ENCODE measurements at places on chromosomes 13 and 19. TPM values are rescaled to one million over a fixed set of nuclear protein-coding genes. Genes with fewer than 3 reads are reported as not detected.

DNA sequence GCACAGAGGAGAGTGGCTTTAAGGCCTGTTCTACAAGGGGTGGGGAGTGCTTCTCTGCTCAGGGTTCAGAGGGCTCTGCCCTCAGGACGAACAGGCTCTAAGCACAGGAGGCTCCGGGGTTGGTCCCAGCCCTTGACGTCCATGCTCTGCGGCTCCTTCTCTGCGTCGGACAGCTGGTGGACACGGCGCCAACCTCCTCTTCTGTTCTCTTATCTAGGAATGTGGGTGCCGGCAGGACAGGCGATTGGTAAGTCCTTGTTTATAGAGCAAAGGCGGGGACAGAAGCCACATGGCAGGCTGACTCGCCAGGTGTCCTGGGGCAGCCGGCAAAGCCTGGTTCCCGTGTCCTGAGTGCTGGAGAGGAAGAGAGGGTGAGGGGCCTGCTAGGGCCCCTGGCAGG lies 8.4 kb upstream of the RPS15 start:
- H3K4me1 ChIP-seq: no peaks in the 10 kb centered on the region
- no peak overlapping the region for H3K27ac ChIP-seq
- peaks cover 96% of the 10 kb centered on the region for H3K36me3 ChIP-seq
- H3K27me3 ChIP-seq: no peaks in the 10 kb centered on the region
- H3K4me3 ChIP-seq: no peak overlapping the region
- no peak for DNase-seq

DNA sequence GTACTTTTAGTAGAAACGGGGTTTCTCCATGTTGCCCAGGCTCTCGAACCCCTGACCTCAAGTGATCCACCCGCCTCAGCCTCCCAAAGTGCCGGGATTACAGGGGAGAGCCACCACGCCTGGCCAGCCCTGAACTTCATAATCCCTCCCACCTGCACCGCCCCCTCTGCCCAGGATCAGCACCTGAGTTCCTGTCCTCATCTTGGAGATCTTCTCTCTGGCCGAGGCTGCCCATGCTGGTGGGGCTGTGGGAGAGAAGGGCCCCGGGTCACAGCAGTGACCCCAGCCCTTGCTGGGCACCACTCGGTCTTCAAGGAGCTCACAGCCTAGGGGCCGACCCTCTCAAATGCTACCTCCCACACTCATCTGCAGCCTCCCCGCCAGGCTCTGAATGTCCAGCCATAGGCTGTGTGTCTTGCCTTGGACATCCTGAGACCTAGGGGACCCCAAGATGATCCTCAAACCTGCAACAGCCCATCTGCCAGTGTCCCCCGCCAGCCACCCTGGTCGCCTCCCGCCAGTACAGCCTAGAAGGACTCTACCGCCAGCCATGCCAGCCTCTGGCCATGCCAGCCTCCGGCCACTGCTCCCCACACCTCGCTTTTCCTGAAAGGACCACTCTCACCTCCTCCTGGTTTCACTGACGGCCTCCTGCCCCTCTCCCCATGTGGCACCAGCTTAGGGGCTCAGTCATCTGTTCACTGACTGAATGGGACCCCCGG lies 1.5 kb downstream of the ATP8B3 start:
- peaks cover 12% of the 10 kb centered on the region for H3K36me3 ChIP-seq
- no peak for DNase-seq
- no peaks in the 10 kb centered on the region for H3K27me3 ChIP-seq
- peaks cover 26% of the 10 kb centered on the region for H3K4me1 ChIP-seq

The SYNE4 gene
- not detected for total RNA-seq

- no peak for DNase-seq
- H3K27me3 ChIP-seq: no peaks in the 10 kb centered on the region
- H3K36me3 ChIP-seq: peaks cover 18% of the 10 kb centered on the region
- H3K4me3 ChIP-seq: no peak overlapping the region
- H3K27ac ChIP-seq: peak overlapping the region; percentile 99
Observed at GRCh38 chr19:12796146-12797071, 5.1 kb downstream of the JUNB start.

- no peak overlapping the region for H3K27ac ChIP-seq
- H3K4me1 ChIP-seq: peaks cover 27% of the 10 kb centered on the region
- no peaks in the 10 kb centered on the region for H3K36me3 ChIP-seq
- DNase-seq: no peak
Observed at GRCh38 chr19:39542206-39542605, 2.2 kb upstream of the EID2 start.

The CERS1 gene
- 3.2 TPM for total RNA-seq

The MCEMP1 gene
- 0.34 TPM for total RNA-seq

The ZNF627 gene
- total RNA-seq: 10.2 TPM

The CEACAM4 gene
- total RNA-seq: 1.4 TPM

- no peaks in the 10 kb centered on the region for H3K27me3 ChIP-seq
- no peaks in the 10 kb centered on the region for H3K36me3 ChIP-seq
- H3K4me3 ChIP-seq: no peak overlapping the region
- no peak overlapping the region for H3K27ac ChIP-seq
- no peak for DNase-seq
Observed at GRCh38 chr13:70623239-70623638, 515.0 kb upstream of the KLHL1 start.

The POU4F1 gene
- not detected for total RNA-seq

DNA sequence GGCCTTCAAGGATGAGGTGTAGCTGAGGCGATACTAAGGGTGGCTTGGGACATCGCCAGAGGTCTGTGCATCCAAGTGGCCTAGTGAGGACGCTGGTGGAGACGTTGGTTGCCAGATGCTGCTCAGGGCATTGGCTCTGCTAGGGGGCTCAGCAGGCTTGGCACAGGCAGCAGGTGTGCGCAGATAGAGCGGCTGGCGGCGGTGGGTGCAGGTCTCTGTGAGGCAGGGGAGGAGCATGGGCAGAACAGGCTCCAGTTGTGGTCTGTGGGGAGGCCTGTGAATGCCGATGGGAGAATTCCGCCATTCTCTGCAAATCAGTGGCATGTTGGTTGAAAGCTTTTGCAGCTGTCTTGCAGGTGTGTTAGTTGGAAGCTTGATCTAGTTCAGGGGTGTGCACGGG lies 21.2 kb downstream of the PRAM1 start:
- H3K36me3 ChIP-seq: peaks cover 91% of the 10 kb centered on the region
- peaks cover 50% of the 10 kb centered on the region for H3K4me1 ChIP-seq
- no peak overlapping the region for H3K4me3 ChIP-seq

DNA sequence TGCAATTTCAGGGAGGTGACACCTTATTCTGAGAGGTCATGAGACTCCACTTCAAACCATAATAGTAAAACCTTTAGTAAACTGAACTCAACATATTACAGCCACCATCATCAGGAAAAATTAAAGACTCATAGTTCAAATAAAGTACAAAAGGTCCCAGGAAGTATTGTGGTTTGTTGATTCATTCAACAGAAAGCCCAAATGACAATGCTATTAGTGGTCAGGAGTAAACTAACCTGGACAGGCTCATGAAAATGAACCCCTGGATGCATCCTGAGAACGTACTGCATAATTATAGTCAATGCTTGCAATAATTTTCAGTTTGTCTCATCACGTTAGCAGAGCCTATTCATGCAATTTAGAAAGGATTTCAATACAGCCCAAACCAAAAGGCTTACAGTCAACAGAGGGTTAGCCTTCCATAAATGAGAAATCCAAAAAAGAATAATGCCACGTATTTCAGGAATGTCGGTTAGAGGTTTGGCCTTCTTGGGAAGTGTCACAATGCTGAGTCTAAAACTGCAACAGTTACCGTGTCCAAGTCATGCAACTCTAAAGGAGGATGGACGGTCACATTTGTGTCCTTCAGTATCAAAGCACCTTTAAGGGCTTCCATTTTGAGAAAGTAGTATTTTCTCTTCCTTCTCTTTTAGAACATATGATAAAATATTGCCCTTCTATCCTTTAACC lies 280.8 kb downstream of the ABCC4 start:
- H3K27me3 ChIP-seq: no peaks in the 10 kb centered on the region
- DNase-seq: no peak
- no peak overlapping the region for H3K27ac ChIP-seq
- no peaks in the 10 kb centered on the region for H3K36me3 ChIP-seq

DNA sequence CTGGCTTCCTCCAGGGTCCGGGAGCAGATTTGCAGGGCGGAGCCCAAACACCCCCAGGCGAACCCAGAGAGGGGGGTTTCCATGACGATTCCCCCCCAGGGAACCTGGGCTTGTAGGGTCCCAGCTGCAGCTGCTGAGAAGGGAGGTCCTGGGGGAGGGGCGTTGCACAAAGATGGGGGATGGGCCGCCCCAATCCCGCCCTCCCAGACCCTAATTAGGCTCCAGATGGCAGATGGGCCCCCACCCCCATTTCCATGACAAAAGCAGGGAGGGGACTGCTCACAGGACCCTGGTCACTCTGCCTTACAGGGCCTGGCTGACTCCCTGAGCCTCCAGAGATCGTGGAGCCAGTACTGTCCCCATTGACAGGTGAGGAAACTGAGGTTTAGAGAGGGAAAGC lies 15.2 kb downstream of the ELAVL3 start:
- no peaks in the 10 kb centered on the region for H3K27me3 ChIP-seq
- DNase-seq: no peak
- H3K4me3 ChIP-seq: no peak overlapping the region
- no peak overlapping the region for H3K27ac ChIP-seq

The NUMBL gene
- total RNA-seq: 51.7 TPM

GRCh38 chr19:48940902-48941301 lies 7.4 kb downstream of the DHDH start:
- no peak overlapping the region for H3K4me3 ChIP-seq
- H3K4me1 ChIP-seq: no peaks in the 10 kb centered on the region
- H3K27ac ChIP-seq: no peak overlapping the region
- H3K27me3 ChIP-seq: no peaks in the 10 kb centered on the region

DNA sequence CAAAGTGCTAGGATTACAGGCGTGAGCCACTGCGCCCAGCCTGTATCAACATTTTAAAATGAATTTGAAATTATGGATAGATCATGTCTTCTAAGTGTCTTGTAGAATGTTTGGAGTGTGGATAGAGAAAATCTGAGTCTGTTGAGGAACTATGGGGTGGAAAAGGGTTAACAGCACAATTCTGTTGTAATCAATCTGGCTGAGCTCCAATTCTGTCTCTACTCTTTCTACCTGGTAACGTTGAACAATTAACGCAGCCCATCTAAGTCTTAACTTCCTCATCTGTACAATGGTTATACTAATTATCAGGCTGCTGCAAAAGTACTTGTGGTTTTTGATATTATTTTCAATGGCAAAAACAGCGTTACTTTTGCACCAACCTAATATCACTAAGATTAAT lies 4.1 kb downstream of the FPR2 start:
- no peaks in the 10 kb centered on the region for H3K4me1 ChIP-seq
- H3K36me3 ChIP-seq: no peaks in the 10 kb centered on the region
- H3K4me3 ChIP-seq: no peak overlapping the region
- no peaks in the 10 kb centered on the region for H3K27me3 ChIP-seq
- H3K27ac ChIP-seq: no peak overlapping the region

GRCh38 chr19:44635581-44636438 lies 7.9 kb upstream of the PVR start:
- H3K36me3 ChIP-seq: no peaks in the 10 kb centered on the region
- peaks cover 10% of the 10 kb centered on the region for H3K4me1 ChIP-seq
- no peaks in the 10 kb centered on the region for H3K27me3 ChIP-seq
- DNase-seq: no peak

GRCh38 chr13:84191139-84191538 lies 308.9 kb upstream of the SLITRK1 start:
- H3K4me3 ChIP-seq: no peak overlapping the region
- H3K27me3 ChIP-seq: no peaks in the 10 kb centered on the region
- no peaks in the 10 kb centered on the region for H3K36me3 ChIP-seq

DNA sequence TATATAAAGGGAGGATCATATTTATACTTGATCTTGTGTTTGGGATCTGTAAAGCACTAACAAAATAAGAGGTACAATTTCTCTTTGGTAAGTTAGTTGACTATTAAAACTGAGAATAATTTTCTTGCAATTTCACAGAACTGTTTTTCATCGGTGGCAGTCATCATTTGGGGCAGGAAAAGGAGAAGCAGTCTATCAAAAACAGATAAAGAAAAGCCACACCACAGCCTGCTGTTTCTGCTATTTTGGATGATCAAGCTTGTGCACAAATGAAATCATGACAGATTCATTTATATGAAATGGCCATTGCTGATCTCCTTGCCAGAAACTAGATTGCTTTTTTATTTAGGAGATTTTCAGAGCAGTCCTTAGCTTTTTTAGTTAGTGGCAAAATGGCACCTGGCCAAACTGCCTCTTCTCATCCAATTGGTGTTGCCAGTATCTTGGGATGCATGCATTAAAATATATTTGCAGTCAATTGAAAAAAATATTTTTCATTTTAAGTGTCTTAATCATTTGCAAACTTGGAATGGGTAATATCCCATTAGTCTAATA lies 326.0 kb downstream of the HS6ST3 start:
- no peaks in the 10 kb centered on the region for H3K4me1 ChIP-seq
- no peak overlapping the region for H3K27ac ChIP-seq
- no peaks in the 10 kb centered on the region for H3K36me3 ChIP-seq
- no peak for DNase-seq
- no peak overlapping the region for H3K4me3 ChIP-seq

GRCh38 chr13:101915755-101916107 lies 463.3 kb downstream of the ITGBL1 start:
- no peak for DNase-seq
- peaks cover 18% of the 10 kb centered on the region for H3K27me3 ChIP-seq
- H3K27ac ChIP-seq: no peak overlapping the region
- peaks cover 26% of the 10 kb centered on the region for H3K4me1 ChIP-seq
- no peaks in the 10 kb centered on the region for H3K36me3 ChIP-seq

The BIVM gene
- total RNA-seq: 16.4 TPM

DNA sequence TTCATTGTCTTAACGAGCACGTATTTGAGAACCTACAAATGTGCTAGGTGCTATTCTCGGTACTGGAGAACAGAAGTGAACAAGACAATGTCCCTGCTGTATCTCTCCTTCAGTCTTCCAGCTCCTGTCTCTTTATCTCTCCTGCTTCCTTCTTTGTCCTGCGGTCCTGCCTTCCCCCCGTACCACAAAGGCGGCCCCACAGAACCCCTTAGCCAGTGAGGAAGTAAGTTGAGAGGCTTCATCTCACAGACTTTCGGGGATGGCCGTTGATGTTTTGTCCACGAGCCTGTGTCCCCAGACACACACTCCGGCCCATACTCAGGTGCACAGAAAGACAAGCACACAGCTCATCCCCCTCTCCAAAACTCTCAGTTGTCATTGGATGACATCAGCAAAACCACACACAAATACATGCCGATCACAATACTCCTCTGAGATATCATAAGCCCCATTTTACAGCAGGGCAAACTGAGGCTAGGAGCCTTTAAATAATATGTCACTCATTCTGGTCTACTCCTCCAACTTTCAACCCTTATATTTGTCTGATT lies 507 bp upstream of the SWSAP1 start:
- H3K36me3 ChIP-seq: peaks cover 19% of the 10 kb centered on the region
- DNase-seq: no peak
- peak overlapping the region; percentile 90 for H3K27ac ChIP-seq
- H3K4me3 ChIP-seq: peak overlapping the region; percentile 78

The ATP12A gene
- total RNA-seq: not detected

GRCh38 chr13:51488212-51488611 lies 35.4 kb upstream of the INTS6 start:
- no peak for DNase-seq
- no peaks in the 10 kb centered on the region for H3K36me3 ChIP-seq
- H3K27ac ChIP-seq: no peak overlapping the region
- H3K4me3 ChIP-seq: no peak overlapping the region
- H3K27me3 ChIP-seq: no peaks in the 10 kb centered on the region

The TJP3 gene
- 4.2 TPM for total RNA-seq
